ENCODE measurements at places on chromosomes 12 and 14.

DNA sequence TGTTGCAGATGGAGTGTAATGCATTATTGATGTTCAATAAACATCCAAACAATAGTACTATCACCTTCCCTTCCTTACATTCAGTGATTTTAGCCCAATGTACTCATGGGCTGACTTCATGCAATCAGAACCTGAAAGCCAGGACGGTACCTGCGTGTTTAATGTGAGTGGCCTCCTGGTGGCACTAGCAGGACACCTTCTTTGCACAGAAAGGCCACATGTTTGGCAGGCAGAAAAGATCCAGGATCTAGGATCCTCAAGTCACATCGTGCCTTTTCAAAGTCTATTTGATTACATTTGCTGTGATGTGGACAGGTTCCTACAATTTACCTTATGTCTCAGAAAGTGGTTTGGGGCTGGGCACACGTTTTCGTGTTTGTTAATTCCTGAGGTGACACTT lies 82.9 kb downstream of the NEDD1 start:
- no peak for DNase-seq

DNA sequence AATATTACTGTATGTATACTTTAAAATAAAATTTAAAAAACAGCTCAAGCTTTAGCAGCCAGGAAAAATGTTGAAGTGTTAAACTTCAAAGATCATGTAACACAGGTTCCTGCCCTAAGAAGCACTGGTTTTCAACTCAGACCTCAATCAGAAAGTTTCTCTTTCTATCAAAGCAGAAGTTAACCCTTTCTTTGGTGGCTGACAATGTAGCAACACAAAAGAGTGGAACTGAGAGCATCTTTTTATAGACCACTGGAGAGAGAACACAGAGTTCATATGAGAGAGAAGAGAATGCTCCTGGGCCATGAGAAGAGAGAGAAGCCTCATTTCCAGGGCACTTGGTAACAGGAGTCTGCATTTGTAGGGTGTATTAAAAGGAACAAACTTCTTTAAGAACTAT lies 42.2 kb upstream of the KTN1 start:
- no peak for DNase-seq

DNA sequence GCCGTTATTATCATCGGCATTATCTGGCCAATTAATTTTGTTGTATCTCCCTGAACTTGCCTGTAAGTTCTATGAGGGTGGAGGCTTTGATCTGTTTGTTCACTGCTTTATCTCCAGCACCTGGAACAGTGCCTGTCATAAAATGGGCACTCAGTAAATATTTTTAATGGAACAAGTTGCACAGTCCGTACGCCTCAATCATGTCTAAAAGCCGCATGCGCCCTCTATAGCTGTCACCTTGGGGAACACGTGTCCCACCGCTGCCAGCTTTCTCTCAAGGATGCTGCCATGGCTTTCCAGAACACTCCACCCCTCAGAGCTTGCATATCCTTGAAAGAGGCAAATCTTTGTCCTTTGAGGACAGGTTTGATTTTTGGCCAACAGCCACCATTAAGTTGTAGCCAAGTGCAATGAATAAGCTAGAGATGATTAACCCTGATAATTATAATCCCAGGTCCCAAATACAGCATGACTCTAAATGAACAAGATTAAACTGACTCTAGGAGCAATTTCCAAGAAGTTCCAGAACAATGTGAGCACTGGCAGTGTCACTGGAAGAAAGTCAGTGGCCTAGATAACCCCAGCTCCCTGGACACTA lies 55.1 kb downstream of the ERH start:
- DNase-seq: no peak

DNA sequence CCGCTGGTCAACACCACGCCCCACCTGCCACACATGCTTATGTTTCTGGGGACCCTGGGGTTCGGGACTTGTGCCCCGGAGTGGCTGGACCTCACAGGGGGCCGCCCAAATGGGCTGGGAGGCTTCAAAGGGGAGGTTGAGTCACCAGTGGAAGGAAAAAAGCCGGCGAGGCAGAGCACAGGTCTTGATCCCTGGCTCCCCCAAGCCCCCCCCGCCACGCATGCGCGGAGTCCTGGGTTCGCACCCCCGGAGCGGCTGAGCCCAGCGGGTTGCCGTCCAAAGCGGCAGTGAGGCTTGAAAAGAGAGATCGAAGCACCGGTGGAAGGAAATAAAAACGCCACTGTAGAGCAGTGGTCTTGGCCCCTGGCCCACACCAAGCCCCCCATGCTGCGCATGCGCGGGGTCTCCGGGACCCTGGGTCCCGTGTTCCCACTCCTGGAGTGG lies 313.5 kb downstream of the ALG10 start:
- DNase-seq: no peak

- DNase-seq: no peak
Measured at GRCh38 chr14:89444516-89445125, 27.6 kb upstream of the FOXN3 start.

DNA sequence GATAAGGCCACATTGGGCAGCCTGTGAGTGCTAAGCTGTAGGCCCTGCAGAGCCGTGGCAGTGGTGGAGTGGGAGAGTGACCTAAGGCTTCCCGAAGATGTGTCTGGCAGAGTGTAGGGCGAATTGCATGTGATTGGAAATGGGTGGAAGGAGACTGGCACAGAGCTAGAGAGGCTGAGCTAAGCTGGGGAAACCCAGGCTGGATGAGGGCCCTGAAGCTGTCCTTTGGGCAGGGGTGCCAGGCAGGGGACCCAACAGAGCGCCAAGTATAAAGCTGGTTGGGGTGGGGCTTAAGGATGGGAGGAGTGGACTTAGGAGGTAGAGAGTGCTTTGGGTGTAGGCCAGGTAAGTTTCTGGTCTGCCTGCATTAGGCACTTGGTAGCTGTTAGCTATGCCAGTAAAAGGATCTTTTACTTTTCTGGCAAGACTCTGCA lies 47.9 kb downstream of the WDR20 start:
- no peak for DNase-seq

- DNase-seq: no peak
Measured at GRCh38 chr12:114319422-114319821, 86.5 kb downstream of the TBX5 start.

GRCh38 chr14:90677484-90678050 lies 138.7 kb downstream of the TTC7B start:
- DNase-seq: no peak

DNA sequence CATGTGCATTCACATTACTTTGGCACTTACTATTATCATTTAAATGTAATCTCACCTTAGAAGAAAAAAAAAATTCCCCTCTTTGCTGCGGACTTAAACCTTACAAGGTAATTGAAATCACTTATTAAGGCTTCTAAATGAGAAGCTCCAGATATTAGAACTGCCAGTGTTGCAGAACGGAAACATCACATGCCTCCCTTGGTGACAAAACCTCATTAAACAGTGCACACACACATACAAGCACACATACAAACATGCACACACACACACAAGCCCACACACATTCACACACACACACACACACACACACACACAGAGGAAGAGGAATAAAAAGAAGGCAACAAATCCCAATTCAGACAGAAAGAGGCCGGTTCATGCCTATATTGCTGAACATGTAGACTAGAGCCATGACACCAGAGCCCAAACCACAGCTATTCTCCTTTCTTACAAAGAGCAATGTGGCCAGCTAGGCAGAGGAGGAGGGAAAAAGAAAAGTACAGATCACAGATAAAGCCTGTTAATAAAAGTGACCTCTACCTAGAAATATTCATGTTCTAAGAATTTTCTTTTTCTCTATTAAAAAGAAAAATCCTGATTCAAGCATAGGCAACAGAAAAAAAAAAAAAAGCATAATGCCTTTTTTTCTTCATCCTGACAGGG lies 405.2 kb upstream of the FLRT2 start:
- DNase-seq: no peak

GRCh38 chr12:95640516-95640915 lies 89.2 kb upstream of the USP44 start:
- DNase-seq: no peak

- no peak for DNase-seq
Measured at GRCh38 chr12:109608270-109608669, 34.7 kb downstream of the MVK start.

DNA sequence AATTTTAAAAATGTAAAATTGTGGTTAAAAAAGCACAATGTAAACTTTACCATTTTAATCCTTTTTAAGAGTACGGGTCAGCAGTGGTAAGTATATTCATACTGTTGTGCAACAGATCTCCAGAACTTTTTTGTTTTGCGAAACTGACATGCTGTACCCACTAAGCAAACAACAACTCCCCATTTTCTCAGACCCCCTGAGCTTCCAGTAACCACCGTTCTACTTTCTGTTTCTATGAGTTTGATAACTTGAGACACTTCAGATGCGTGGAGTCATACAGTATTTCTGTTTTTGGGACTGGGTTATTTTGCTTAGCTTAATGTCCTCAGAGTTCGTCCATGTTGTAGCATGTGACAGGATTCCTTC lies 38.0 kb downstream of the CHST11 start:
- DNase-seq: no peak

DNA sequence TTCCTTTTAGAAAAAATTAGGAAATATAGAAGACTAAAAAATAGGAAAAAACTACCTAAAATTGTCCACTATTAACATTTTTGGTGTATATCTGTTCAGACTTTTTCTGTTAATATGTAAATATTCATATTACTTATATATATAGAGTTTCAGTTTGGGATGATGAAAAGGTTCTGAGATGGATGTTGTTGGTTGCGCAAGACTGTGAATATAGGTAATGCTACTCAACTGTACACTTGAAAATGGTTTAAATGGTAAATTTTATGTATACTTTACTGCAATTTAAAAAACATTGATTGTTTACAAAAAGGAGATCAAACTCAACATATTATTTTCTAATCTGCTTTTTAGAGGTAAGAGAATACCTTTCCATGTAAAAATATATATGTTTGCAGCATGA lies 200.9 kb downstream of the RAD51B start:
- no peak for DNase-seq

GRCh38 chr12:126506426-126507182 lies 1441.4 kb downstream of the AACS start:
- DNase-seq: no peak

GRCh38 chr12:132404951-132405741 lies 75.8 kb upstream of the GALNT9 start:
- no peak for DNase-seq

GRCh38 chr14:97058074-97058467 lies 260.9 kb downstream of the VRK1 start:
- DNase-seq: no peak

GRCh38 chr14:68862954-68863594 lies 70.2 kb upstream of the ZFP36L1 start:
- DNase-seq: peak; percentile 52

DNA sequence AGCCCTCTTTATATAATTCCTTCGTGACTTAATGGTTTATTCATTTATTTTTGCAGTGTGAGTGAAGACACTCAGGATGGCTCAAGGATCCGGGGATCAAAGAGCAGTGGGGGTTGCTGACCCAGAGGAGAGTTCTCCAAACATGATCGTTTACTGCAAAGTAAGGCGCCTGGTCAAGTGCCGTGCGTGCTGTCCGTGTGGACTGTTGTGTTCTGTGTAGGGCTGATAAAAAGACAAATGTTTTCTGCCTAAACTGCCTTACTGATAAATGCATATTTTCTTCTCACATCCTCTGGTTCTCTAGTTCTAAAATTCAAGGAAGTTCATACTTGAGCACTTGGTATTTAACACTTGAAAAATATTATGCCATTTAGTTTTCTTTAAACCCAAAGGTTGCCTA lies 32.5 kb downstream of the RGS6 start:
- no peak for DNase-seq

DNA sequence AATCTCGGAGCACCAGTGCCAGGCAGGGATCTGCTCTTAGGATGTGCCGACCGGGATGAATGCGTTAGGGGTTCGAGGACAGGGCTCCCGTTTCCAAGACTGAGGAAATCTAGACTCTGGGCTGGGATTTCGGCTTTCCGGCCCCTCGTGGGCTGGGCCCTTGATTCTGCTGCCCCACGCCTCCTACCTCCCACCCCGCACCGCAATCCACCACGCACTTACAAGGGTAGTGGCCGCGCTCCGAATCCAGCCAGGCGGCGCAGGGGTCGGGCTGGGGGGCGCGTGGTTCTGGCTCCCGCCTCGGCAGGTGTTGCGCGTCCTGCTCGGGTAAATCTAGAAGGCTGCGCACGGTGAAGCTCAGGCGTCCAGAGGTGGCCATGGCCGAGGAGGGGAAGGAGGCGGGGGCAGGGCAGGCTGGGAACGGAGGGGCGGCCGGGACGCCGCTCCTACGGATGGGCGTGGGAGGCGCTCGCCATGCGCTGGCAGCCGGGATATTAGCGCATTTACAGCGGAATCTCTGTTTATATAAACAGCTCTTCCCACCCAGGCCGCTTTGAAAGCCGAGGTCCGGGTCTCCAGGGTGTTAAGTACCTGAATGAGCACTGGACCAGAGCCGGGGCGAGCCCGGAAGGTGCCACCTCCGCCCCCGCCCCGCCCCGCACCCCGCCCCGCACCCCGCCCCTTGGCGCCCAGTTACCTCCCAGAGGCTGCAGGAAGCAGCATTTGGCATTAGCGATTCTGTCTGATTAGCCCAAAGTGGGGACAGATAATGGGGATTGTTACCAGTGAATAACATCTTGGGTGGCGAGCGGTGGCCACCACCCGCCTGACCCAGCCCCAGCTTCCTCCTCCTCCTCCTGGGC lies at the start of gene NKX2-8:
TSS of gene NKX2-8 (minus strand) at position 604 of the 863 bp plus-strand sequence. CDS start at position 379, 225 bp downstream.
- no peak for DNase-seq

DNA sequence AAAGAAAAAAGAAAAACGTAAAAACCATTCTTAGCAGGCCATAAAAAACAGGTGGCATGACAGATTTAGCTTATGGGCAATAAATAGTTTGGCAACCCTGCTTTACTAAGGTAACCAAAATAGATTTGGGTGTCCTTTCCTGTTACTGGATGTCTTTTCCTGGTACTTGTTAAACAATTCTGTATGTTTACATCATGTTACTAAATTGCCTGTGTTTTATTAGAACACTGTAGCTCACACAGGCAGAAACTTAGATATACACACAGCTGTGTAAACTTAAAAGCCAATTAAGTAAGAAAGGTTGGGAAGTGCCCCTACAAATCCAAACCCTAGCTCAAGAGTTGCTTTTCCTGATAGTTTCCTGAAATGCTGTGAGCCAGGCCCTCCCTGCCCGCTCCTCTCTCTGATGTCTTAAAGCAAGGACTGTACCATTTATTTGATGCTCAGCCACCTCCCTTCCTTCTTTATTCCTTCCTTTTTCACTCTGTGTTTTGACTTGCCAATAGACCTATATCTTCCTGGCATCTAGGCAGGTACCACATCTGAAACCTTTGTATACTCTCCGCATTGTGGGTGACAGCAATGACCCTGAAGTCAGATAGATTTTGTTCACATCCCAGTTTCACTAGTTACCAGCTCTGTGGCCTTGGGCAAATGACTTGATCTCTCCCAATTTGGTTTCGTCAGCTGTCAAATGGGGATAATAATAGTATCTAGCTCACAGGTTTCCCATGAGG lies 3.7 kb upstream of the CAMKK2 start:
- DNase-seq: no peak

GRCh38 chr14:100363053-100363452 lies 39.9 kb downstream of the SLC25A47 start:
- no peak for DNase-seq

Data from fibroblast of skin of left biceps (primary cell).